ENCODE measurements at places on chromosomes 1 and 21. TPM values are rescaled to one million over a fixed set of nuclear protein-coding genes. Genes with fewer than 3 reads are reported as not detected.

The CLCA1 gene
- not detected for total RNA-seq

The CLSTN1 gene
- total RNA-seq = 136 TPM

The FNDC10 gene
- total RNA-seq = 14.3 TPM

The RXFP4 gene
- not detected for total RNA-seq

The SCMH1 gene
- total RNA-seq = 45.8 TPM

The S100A12 gene
- total RNA-seq = not detected

The INSRR gene
- total RNA-seq = not detected

The PRKAA2 gene
- total RNA-seq = 4.9 TPM

The TEDDM1 gene
- not detected for total RNA-seq

The PDZK1 gene
- total RNA-seq = 1.0 TPM

The C1orf87 gene
- total RNA-seq = not detected

The PTPRC gene
- total RNA-seq = not detected

The IVL gene
- total RNA-seq = not detected

The LAD1 gene
- total RNA-seq = not detected

The DIRAS3 gene
- 1.1 TPM for total RNA-seq

The RPTN gene
- total RNA-seq = not detected

The ITPKB gene
- total RNA-seq = 13.7 TPM

The ARV1 gene
- total RNA-seq = 19.5 TPM

The KAZN gene
- total RNA-seq = 11.6 TPM

The KRTAP12-2 gene
- not detected for total RNA-seq

The CCDC185 gene
- not detected for total RNA-seq

The GJA5 gene
- total RNA-seq = 1.2 TPM

The FCGR3A gene
- not detected for total RNA-seq

The REN gene
- total RNA-seq = not detected

The TRIM45 gene
- total RNA-seq = 16.6 TPM

The ACOT11 gene
- 2.7 TPM for total RNA-seq

The WNT3A gene
- total RNA-seq = not detected

The RORC gene
- not detected for total RNA-seq
